Activated CD4-positive, alpha-beta T cell treated with anti-CD3 and anti-CD28 coated beads, Interleukin-2, amount 50 U/mL, for 4 hours (primary cell): ENCODE measurements at places on chromosomes 3 and 15.
A peak's percentile ranks its signal among the peaks of the same experiment; 100 is the strongest.

- no peak for DNase-seq
Observed at GRCh38 chr3:123841476-123842238, 42.5 kb downstream of the MYLK start.

- DNase-seq, result no peak
Observed at GRCh38 chr3:119239206-119239820, 1.4 kb downstream of the B4GALT4 start.

- DNase-seq, result no peak
Observed at GRCh38 chr15:63449731-63450130, 54.7 kb upstream of the USP3 start.

GRCh38 chr15:70112074-70112395 lies 14.3 kb upstream of the TLE3 start:
- DNase-seq, result no peak

DNA sequence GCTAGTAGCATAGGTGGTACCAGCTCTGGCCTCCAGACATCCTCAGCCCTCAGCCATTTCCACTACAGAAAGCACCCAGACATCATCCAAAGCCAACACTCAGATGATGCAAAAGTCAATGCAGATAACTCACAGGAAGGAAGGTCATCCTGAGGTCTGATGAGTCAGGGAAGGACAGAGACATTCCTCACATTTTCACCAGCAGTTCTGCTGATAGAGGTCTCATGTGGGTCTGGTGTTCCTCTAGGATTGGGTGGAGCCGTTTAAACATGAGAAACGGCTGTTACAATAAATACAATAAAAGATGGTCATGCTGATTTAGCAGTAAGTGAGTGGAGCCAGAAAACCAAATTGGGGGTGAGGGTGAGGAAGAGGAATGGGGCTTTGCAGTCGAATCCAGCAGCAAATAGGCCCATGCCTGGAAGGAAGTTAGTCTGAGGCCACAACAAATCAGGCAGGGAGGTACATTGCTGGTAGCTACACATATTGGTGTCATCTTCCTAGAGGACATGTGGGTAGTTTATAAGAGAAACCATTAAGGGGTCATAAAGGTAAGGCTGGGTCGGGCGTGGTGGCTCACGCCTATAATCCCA lies 33.3 kb upstream of the FLNB start:
- DNase-seq, result no peak

DNA sequence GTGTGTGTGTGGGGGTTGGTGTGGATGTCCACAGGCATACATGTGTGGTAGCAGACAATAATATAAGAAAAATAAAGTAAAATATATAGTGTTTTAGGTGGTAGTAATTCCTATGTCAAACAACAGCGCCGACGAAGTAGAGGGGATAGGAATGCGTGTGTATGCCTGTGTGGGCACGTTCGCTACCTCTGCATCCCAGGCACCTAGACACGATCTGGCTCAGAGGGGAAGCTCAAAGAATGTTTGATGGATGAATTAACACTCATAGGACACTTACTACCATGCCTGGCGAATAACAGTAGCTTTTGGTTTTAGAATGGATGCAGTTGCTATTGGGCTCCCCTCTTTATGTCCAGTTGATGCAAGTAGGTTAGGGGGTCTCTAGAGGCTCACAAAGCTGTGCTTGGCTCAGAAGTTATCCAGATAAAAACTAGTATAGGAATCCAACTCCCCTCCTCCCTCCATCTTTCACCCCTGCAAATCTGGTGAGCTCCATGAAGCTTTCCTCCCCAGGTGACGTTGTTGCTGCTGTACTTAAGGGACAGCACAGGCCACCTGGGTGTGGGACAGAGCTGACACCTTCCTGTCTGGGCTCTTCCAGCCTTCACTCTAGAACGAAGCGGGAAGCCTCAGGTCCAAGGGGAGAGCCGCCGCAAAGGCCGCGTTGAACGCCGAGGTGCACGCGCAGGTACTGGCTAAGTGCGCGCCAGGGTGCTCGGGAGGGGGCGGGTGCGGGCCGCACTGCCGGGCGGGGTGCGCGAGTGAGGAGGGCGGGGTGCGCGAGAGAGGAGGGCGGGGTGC lies 192.6 kb upstream of the LYSMD4 start:
- DNase-seq, result peak; percentile 72

DNA sequence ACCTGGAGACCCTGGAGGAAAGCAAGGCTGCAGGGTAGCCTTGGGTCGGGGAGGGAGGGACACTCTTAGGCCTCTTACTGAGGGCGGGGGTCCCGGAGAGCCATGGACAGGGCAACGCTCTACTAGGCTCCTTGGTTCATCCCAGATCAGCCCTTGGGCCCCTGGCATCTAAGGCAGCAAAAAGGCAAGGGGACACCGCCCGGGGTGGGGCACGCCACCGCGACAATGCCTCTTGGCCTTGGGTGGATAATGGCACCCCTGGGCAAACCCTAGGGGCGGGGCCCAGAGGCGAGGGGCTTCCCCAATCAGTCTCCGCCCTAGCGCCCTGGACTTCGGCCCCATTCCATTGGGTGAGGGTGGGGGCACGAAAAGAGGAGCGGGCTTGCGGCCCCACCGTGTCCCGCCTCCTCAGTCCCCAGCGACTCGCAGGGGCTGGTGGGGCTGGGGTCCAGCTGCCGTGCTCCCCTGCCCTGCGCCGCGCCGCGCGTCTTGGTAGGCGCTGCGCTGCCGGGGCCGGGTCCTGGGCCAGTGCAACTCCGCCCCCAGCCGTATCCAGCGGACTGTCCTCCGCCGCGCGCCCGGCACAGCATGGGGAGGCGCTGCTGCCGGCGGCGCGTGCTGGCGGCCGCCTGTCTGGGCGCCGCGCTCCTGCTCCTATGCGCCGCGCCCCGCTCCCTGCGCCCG lies at the start of gene CHST13:
Gene CHST13 (plus strand): TSS at position 411 of the 684 bp plus-strand sequence. CDS start 178 bp downstream, at position 589.
- DNase-seq, result no peak

GRCh38 chr3:142218703-142219102 lies 6.7 kb downstream of the GK5 start:
- DNase-seq, result no peak

GRCh38 chr3:53134631-53135232 lies 4.5 kb upstream of the RFT1 start:
- peak; percentile 56 for DNase-seq

DNA sequence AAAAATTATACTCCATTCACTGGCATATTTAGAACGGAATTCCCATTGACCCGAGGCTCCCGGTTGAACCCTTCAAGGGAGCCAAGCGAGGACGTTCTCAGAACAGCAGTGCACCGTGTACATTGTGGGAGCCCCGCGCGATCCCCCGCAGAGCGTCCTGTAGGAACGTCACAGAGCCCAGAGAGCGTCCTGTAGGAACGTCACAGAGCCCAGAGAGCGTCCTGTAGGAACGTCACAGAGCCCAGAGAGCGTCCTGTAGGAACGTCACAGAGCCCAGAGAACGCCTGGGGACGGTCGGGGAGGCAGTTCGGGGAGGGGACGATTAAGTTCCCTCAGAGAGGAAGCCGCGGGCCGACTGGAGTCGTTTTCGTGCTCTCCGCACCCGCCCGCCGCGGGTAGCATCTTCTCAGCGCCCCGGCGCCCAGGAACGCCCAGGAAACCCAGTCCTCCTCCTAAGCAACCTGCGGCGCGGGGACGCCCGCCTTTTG lies 506 bp upstream of the ATP1B3 start:
- peak; percentile 63 for DNase-seq

DNA sequence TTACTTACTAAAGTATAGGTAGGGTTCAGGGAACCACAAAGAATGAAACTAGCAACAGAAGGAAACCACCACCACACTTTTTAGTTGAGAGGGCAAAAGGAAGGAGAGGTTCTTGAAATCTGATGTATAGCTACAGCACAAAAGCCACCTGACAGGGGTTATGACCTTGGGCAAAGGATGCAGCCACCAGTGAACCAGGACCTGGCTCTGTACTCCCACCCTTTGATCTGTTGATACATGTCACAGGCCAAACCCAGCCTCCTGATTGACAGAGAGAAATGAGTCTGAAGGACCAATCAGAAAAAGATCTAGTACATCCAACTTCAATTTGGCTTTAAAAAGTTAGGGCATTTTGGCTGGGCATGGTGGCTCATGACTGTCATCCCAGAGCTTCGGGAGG lies 20.0 kb upstream of the BLM start:
- DNase-seq, result no peak

DNA sequence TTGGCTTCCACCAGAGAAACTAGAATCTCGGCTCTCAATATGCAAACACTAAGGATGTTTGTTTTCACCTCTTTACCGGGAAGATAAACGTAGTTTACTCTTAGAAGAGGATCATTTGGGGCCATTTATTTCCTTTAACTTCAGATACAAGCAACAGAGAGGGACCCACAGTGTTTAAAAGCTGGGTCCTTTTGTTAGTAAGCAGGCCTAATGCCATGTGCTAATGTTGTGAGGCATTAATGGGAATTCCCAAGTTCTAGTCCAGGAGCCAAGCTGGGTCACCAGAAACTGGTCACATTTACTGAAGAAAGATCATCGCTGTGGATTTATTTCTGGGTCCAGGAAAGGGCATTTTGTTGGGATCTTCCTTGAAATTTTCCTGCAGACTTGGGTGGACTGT lies 78.1 kb upstream of the ADAMTS9 start:
- DNase-seq, result no peak

DNA sequence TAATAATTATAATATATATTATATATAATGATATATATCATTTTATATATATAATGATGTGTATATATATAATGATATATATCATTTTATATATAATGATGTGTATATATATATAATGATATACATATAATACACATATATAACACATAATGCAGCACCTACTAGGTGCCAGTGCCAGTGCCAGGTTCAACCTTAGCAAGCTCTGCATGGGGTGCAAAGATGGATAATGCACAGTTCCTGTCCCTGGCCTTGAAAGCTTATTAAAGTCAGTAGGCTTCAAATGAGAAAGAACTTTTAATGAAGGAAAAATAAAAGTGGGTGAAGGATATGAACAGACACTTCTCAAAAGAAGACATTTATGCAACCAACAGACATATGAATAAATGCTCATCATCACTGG lies 192.7 kb upstream of the SLC2A2 start:
- no peak for DNase-seq

DNA sequence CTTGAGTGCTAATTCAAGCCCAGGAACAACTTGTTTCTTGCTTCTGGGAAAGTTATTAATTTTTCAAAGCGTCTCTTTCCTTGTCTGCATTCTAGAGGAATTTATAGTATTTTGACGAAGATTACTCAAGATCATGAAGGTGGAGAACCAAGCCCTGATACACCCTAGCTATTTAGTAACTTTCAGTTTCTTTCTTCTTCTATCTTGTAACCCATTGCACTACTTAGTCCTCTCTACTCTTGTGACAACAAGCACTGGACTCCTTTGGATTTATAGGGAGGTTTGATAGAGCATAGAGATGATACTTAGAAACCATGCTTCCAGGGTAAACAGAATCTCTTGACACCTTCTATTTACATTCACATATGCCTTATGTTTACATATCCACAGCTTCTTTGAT lies 203.3 kb upstream of the GRM7 start:
- DNase-seq, result no peak
